Activated CD4-positive, alpha-beta T cell treated with anti-CD3 and anti-CD28 coated beads, Interleukin-2, Interleukin-4, amounts not matched to agents 100 ng/mL and 50 ng/mL, durations not matched to agents 16 hours and 8 hours (primary cell): ENCODE measurements at places on chromosomes 7 and 10.

- peak; percentile 19 for DNase-seq
Measured at GRCh38 chr7:22109761-22110160, 164.1 kb upstream of the CDCA7L start.

DNA sequence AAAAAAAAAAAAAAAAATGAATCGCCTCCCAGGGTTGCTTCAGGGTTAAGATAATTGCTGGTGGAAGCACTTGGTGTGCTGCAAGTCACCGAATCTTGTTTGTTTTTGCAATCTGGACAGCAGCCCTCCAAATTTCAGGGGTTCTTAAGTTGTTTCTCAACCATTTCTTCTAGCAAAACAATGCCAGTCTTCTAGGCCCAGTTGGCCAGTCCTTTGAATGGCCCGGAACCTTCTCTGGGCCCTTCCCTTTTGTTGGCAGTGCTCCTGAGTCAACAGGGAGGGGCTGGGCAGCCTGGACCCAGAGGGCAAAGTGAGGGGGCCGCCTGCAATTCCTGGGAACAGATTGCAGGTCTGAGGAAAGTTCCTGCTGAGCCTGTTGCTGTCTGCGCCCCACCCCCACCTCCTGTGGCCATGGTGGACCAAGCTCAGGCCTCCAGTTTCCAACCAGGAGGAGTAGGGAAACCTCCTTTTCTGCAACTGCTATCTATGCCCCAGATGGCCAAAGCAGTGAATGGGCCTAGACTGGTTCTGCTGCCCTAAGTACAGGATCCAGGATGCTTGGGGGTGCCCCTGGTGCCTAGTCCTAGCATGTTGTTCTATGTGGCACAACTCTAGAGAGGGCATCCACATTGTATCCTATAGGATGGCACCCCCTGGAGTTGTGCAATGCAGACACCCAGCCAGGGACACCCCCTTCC is 31.4 kb upstream of the PDCD4 start:
- no peak for DNase-seq

DNA sequence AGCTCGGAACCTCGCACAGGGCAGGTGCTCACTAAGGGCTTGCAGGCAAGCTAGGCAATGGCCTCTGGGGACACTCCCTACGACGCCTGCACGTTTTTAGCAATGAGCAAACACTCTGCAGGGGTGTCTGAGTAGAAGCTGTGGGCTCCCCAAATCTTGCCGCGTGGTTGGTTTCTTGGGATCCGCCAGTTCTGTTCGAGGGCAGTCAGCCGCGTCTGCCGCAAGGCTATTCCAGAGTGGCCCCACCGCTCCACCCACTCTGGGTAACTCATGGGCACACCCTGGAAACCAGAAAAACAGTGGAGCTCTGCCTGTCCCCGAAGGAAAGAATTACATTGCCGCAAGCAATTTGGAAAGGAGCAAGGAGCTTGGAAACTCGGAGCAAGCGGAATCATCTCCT is 189.3 kb upstream of the LYZL2 start:
- no peak for DNase-seq

DNA sequence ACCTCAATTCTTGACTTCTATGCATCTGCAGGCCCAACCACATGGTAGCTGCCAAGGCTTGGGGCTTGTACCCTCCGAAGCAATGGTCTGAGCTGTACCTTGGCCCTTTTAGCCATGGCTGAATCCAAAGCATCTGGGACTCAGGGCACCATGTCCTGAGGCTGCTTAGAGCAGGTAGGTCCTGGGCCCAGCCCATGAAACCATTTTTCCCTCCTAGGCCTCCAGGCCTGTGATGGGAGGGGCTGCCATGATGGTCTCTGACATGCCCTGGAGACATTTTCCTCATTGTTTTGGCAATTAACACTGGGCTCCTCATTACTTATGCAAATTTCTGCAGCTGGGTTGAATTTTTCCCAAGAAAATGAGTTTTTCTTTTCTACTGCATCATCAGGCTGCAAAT is 417.8 kb upstream of the LRRN3 start:
- no peak for DNase-seq

DNA sequence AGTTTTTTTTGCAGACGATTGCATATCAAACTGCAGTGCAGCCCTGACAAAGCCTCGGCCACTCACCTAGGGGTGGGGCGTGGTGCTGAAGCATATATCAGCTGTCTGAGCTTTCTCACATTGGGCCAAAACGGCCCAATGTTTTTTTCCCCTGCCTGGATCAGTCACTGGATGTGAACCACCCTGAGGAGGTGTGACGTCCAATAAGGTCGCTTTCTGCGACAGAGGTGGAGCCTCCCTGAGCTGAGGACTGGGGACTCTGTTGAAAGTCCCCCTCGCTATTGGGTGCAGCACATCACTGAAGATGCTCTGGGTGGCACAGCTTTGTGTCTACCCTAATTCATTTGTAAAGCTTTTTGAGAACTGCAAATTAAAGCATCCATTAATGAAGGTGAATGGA is 60.9 kb downstream of the SEM1 start:
- no peak for DNase-seq

GRCh38 chr10:24209946-24210491 is 1.1 kb downstream of the KIAA1217 start:
- peak; percentile 69 for DNase-seq

- no peak for DNase-seq
Measured at GRCh38 chr10:75228834-75229233, 6.9 kb downstream of the COMTD1 start.

DNA sequence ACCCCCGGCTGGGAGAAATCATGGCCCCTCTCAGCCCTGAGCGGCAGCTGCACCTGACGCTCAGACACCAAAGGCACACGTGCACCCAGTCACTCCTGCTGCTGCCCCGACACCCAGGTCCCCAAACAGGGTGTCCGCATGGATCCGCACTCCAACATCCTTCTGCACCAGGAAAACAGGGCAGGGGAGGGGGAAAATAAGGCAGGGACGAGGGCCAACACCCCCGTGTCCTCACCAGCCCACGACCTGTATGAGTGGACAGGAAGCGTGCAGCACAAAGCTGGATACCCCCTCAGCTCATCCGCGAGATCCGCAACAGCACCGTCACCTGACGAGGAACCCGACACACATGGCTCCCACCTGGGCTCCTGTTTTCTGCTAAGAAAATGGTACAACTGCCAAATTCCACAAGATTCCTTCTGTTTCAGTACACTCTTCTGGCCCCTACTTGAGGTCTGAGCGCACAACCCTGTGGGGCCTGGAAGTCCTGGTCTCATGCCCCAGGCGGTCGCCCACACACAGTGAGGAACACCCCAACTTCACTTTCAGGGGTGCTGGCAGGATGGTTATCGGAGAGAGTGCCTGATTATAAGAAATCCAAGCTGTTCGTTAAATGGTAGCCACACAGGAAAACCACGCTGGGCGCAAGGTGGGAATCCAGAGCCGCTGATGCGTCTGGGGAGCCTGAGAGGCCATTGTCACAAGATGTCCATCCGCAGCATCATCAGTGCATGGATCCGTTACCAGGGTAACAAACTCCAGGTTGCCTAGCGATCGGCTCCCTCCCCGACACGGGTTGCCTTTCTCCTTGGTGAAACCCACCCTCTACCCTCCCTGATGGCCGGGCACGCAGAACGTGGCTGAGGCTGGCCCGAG is 63.6 kb downstream of the ZRANB1 start:
- DNase-seq = no peak

DNA sequence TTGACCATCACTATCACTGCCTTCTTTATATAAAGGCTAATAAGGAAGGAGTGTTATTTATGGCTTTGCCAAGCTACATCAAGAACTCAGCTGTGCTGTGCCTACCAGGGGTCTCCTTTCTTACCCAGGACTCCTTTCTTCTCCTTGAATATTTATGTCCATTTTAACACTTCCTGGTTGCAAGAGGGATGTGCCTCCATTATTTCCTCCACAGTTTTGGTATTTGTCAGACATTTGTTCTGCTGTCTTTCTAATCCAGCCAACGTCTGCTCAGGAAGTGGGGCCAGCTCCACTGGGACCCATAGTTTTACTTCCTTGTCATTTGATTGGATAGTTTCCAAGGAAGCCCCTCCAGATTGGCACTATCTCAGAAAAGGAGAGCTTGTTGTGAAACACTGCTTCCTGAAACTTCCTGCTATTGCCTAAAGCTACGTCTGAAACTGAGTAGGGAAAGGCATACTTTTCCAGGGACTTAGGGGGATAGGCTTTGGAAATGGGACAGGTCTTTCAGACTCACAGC is 6.6 kb upstream of the STRIP2 start:
- DNase-seq = no peak

- DNase-seq = no peak
Measured at GRCh38 chr7:33399528-33400213, 270.3 kb downstream of the BBS9 start.

GRCh38 chr7:82443547-82444219 is at the start of gene CACNA2D1:
Gene CACNA2D1 (minus strand): TSS chr7:82443777.
- no peak for DNase-seq

- DNase-seq = no peak
Measured at GRCh38 chr10:31582365-31583052, 263.5 kb downstream of the ZEB1 start.

- no peak for DNase-seq
Measured at GRCh38 chr10:69224862-69225657, 4.9 kb downstream of the HKDC1 start.

DNA sequence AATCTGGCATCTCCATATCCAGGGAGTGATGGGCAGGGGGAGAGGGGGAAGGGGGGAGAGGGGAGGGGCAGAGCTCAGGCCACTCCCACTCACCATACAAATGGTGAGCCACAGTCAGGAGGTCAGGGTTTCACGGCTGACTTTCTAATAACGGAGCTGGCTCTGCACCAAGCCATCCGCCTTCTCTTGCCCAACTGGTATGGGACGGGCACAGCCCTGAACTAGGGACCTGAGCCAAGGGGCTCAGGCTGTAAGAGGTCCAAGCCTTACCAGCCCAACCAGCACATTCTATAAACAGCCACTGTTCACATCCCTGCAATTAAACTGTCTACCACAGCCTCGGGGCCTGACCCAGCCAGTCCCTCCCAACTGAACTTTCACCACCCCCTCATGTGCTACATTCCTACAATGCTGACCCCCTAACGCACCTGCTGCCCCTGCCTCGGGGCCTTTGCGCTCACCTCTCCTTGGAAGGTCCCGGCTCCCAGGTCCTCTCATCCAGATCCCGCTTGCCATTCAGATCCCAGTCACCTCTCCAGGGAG is 32.5 kb downstream of the RGS10 start:
- DNase-seq = no peak

- no peak for DNase-seq
Measured at GRCh38 chr7:3738964-3739363, 437.9 kb downstream of the SDK1 start.

DNA sequence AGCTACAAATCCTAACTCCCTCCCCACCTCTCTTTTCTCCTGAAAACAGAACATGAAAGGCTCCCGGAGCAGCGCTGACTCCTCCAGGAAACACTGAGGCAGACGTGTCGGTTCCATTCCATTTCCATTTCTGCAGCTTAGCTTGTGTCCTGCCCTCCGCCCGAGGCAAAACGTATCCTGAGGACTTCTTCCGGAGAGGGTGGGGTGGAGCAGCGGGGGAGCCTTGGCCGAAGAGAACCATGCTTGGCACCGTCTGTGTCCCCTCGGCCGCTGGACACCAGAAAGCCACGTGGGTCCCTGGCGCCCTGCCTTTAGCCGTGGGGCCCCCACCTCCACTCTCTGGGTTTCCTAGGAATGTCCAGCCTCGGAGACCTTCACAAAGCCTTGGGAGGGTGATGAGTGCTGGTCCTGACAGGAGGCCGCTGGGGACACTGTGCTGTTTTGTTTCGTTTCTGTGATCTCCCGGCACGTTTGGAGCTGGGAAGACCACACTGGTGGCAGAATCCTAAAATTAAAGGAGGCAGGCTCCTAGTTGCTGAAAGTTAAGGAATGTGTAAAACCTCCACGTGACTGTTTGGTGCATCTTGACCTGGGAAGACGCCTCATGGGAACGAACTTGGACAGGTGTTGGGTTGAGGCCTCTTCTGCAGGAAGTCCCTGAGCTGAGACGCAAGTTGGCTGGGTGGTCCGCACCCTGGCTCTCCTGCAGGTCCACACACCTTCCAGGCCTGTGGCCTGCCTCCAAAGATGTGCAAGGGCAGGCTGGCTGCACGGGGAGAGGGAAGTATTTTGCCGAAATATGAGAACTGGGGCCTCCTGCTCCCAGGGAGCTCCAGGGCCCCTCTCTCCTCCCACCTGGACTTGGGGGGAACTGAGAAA is 30.4 kb downstream of the PFKFB3 start:
- DNase-seq = no peak

GRCh38 chr7:77935652-77936348 is 137.2 kb downstream of the PHTF2 start:
- no peak for DNase-seq

- DNase-seq = no peak
Measured at GRCh38 chr7:143237366-143237765, 15.5 kb downstream of the TAS2R40 start.

DNA sequence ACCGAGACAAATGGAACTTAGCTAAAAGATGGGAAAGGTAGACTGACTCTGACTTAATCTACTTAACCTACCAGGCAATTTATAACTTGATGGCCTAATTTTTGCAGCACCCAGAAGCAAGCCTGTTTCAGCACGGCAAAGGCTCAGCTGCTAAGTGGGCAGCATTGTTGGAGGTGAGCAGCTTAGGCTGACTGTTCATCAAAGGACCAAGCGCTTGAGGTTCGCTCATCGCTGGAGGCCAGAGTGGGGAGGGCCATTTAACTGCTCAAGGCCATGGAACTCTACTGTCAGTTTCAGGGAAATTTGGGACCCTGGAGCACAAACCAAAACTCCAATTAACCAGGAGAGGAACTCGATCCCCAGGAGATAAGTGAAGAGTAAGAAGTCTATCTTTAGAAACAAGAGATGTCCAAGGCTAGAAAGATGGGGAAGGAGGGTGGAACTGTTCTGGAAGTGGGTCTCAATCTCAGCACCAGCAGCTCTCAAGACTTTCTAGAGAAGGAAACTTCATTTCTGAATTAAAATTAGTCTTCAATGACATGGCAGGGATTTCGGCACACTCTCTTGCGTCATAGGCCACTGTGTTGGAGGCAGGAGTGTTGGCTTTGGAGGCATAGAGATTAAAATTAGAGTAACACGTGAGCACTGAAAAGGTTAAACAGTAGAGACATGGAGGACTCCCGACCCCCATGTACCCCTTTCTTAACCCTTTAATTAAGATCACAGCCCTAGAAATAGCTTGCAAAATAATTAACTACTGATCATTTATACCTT is 43.1 kb downstream of the EGFR start:
- DNase-seq = no peak

DNA sequence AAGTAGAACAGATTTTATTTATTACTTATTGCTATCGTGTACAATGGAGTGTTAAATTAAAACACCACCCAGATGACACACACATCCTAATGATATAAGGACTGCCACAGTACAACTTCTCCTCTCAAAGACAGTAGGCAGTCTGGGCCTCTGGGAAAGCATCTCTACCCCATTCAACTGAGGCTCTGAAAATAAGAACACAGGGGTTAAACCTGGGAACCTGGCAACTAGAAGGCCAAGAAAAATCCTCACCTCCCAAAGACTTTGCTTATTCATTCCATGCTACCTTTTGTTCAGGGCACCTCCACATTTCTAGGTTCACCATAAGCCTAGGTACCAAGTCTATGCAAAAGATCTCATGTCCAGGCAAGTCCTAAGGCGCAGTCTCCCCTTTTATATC is 125.4 kb upstream of the FEZF1 start:
- no peak for DNase-seq
